ENCODE measurements at places on chromosomes 1 and 21.
A peak's percentile ranks its signal among the peaks of the same experiment; 100 is the strongest.

DNA sequence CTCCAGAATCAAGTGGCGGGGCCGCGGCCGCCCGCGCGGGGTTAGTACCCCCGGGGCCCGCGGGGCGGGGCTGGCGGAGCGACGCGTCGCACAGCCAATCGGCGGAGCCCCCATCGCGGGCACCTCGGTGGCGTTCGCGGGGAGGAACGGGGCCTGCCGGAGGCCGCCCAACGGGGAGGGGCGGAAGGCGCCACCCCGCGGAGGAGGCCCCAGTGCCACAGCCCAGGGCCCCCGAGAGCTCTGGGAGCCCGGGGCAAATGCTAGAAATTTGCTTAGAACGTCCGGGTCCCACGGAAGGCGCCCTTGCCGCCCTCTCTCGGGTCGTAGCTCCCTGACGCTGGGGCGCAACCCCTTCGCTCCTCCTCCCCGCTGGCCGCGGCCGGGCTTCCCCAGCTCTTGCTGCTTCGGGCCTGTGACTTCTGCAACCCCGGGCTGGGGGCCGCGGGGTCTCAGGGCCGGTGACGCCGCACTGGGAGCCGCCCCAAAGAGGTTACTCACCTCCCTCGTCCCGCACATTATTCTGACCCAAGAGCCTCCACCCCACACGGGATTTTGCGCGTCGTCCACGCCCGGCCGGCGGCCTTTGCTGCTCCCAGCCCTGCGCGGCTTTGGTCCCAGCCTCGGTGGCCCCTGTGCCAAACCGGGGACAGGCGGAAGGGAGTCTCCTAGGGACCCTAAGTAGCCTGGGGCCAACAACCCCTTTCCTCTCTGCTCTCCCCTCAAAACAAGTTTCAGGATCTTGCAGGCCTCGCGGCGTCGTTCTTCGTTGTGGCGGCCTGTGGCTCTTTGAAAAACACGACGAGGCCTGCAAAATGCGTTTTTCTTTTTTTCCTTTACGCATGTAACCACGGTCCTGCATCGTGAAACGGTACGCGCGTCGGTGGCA, at the start of gene RUNX3:
Gene RUNX3, minus strand, starts transcription at position 17 of the 886 bp plus-strand sequence. CDS start 408 bp downstream, outside the sequence.
- DNase-seq: no peak

- no peak for DNase-seq
Observed at GRCh38 chr1:16927711-16928485, 6.2 kb downstream of the CROCC start.

DNA sequence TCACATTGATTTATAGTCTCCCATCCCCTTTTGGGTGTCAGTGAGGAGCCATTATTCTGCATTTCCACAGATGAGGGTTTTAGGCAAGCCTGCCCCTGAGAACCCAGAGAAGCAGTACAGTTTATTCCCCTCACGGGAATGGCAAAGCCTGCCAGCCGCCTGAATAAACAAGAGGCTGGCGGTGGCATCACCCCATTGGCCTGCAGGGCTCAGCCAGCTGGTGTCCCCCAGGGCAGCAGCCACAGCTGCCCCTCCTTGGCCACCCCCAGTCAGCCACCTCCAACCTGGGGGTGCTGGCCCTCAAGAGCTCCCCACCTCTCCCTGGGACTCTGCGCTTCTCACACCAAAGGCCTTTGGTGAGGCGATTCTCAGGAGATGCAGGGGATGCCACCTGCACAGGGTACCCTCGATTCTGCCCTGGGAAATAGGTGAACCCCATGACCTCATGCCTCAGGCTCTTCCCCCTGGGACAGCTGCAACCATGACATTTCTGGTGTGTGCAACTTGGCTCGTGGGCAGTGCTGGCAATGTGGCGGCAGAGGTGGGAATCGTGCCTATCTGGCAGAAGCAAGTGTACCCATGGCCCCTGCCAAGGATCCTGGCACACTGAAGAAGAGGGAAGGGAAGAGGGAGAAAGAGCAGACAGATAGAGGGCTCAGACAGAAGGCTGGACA, 14.0 kb downstream of the OLFML2B start:
- no peak for DNase-seq

- no peak for DNase-seq
Observed at GRCh38 chr21:29064850-29065481, 8.5 kb downstream of the CCT8 start.

- no peak for DNase-seq
Observed at GRCh38 chr1:14919751-14920150, 233.8 kb upstream of the TMEM51 start.

GRCh38 chr1:175116903-175117302, 49.3 kb downstream of the TNN start:
- no peak for DNase-seq

DNA sequence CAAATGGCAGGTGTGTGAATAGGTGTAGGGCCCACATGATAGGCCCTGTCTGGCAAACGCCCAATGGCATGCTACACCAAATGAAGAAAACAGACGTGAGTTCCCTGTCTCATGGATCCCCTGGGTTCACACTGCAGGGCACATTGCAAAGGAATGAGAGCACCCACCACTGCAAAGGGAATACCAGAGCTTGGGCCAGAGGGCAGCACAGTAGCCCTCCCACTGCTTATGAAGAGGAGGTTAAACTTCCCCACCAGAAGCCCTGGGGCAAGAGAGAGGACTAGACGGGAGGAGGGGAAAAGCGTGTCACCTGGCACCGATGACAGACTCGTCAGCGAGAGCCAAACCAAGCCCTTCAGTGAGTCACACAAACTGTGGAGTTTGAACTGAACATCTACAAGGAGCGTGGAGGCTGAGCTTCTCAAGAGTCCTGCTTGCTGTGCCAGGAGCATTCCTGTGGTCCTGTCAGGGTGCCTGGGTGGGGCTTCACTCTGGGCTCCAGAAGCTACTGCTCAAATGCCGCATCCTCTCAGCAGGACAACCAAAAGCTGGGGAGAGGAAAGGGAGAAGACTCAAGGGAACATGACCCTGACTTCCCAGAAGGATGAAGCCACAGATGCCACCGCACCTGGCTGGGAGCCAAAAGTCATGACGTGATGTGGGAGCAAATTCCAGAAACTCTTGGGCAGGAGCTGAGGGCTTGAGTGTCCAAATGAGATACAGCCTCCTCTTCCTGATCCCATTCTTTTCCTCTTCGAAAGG, 61.1 kb downstream of the TOMM20 start:
- DNase-seq: peak; percentile 40

GRCh38 chr21:31514598-31514997, 144.9 kb upstream of the SOD1 start:
- DNase-seq: no peak

DNA sequence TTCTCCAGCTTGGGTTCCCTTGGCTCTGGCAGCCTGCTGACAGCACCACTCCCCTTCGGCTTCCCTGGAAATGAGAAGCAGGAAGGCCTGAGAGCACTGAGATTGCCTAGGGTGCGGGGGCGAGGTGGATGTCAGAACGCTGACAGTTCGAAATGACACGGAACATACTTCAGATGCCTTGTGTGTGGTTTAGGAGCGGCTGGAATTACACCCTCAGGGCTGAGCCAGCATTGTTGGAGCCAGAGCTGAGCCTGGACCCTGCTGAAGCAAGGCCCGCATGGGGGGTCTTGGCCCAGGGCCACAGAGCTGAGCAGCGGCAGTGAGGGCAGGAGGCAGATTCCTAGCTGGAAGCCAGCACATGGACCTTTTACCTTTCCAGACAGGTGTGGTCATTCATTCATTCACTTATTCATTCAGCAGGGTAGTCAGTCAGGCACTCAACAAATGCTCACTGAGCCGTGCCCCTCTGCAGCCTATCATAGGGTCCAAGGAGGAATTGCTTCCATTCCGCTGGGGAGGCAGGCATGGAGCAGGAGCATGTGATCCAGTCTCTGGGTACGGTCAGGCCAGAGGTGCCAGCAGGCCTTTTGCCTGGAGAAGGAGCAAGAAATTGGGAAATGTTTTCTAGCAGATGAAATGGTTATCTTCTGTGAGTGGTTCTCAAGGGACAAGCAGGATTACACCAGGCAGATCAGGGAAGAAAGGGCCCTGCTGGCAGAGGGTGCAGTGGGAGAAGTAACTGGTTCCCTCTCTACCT, 6.6 kb upstream of the FOXE3 start:
- no peak for DNase-seq

GRCh38 chr1:33182896-33183295, 1.1 kb upstream of the TRIM62 start:
- no peak for DNase-seq

- no peak for DNase-seq
Observed at GRCh38 chr1:33272509-33272908, 16.2 kb downstream of the ZNF362 start.

GRCh38 chr1:51535006-51535592, 16.0 kb upstream of the EPS15 start:
- DNase-seq: no peak

DNA sequence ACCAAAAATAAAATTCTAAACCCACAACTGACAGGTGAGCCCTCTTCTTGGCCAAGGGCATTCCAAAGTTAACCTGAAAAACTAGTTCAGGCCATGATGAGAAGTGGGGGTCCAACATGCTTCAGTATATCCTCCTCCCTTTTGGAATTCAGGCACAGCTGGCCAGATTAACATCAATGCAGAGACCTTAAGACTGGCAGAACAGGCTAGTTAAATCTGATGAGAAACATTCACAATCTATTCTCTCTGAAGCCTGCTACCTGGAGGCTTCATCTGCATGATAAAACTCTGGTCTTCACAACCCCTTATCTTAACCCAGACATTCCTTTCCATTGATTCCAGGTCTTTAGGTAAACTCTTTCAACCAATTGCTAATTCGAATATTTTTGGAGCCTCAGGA, 26.7 kb upstream of the ZBTB8B start:
- no peak for DNase-seq

DNA sequence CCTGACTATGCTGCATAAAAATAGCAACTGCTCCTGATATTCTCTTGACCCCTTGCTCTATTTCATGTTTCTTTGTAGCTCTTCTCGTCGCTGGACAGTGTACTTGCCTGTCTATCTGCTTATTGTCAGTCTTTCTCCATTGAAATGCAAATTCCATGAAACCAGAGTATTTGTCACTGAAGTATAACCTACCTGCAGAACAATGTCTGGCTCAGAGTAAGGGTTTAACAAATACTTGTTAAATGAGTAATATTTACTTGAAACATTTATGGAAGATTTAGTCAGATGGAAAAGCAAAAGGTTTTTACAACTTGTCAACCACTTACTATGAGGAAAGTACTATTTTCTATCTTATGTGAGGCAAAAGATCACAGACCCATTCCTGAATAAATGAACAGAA, 19.9 kb upstream of the ERICH3 start:
- DNase-seq: no peak

DNA sequence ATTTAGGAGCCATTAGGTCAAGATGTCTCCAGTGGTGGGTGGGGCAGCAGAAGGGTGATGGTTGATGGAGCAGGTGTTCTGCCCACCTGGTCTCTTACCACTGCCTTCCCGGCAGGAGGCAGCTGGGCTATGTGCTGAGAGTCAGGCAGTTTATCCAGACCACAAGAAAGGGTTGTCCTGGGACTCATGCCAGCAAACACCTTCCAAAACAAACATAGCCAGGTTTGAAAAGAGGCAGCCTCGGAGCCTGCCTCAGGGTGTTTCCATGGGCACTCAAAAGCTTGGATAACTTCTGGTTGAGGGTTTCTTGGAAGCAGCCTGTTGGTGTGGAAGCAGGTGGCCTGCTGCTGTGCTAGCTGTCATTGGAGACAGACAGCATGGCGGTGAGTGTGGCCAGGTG, 187.2 kb downstream of the PCP4 start:
- DNase-seq: no peak

DNA sequence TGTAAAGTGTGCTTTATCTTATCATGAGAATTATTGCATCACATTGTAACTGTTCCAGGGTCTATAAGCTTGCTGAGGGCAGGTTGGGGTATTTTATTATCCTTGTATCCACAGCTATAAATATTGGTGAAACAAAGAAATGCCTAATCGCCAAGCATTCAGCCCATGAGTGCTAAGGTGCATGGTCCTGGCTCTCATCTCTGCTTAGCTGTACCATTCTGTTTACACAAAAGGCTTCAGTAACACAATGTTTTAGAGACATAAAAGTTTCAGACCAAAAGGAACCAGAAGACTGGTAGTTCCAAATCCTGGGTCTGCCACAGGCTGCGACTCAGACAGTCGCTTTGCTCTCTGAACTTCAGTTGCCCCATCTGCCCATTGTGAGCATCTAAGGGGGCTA, 99.6 kb upstream of the C8B start:
- DNase-seq: no peak

DNA sequence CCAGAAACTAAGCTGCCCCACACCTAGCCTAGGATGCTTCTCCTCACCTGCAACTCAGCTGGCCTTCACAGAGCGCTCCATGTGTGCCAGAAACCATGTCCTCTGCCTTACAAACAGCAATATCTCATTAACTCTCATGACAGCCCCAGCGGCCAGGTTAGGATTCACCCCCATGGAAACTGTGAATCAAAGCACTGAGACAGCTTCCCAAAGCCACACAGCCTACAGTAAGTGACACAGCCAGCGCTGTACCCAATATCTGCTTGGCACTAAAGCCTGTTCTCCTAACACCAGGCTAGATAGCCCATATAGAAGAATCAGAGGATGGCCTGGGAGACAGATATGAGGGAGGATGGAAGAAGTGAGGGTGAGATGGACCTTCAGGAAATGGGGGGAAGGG, 13.5 kb downstream of the KCNN3 start:
- DNase-seq: no peak

DNA sequence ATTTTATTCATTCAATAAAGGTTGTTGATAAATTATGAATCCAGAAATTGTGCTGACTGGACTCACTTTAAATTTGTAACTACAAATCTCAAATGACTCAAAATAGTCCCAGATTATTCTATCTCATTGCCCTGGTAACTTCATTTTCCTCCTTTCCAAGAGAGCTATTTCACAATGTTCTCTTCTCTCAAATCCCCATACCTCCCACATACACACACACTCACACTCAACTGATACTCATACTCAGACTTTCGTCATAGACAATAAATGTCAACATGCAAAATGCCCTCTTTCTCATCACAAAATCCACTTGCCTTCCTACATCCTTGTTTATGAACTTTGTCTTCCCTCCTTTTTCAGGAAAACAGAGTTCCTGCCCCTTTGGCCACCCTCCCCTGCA, 33.3 kb downstream of the EXTL2 start:
- no peak for DNase-seq

DNA sequence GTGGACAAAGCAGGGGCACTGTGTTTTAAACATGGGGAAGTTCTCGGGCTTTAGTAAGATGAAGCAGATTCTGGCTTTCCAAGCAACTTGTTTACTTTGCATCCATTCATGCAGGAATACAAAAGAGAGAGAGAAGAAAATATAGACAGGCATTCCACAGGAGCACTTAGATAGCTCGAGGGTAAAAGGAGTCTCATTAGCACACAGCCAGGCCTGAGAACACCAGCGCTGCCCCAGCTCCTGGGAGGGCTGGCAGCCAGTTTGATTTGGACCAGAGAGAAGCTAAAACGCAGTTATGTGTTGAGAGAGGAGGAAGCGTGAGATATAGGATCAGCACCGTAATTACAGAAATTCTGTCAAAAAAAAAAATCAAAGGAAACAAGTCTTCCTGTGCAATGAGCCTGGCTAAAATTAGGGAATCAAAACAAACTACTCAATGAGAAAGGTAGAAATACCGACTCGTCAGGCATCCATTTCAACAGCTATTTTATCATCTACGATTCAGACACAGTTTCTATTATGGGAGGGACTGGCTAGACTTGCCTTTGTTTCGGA, 68.2 kb downstream of the CLSTN1 start:
- no peak for DNase-seq

- no peak for DNase-seq
Observed at GRCh38 chr1:30981172-30981571, 72.6 kb upstream of the SDC3 start.

All from 8988T (cell line).